Activated CD4-positive, CD25-positive, alpha-beta regulatory T cell treated with anti-CD3 and anti-CD28 coated beads, Interleukin-2, amount 50 U/mL, for 24 hours (primary cell): ENCODE measurements at places on chromosomes 16 and 17.

- ATAC-seq: peak; percentile 64
These were observed 3.3 kb upstream of the N4BP1 start for GRCh38 chr16:48613061-48613957.

DNA sequence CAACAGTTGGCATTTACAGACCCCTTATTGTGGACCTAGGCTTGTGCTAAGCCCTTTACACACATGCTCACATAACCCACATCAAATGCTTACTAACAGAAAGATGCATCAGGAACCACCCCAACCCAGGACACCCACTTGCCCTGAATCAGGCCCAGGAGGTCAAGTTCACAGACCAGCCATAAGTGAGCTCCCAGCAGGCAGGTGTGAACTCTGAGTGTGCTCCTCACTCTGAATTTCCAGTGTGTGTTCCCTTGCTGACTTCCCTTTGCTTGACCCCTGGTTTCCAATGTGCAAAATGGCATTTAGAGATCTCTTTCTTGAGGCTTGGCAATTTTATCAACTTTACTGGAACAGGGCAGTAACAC lies 87.0 kb downstream of the BMERB1 start:
- ATAC-seq: no peak

GRCh38 chr17:72234985-72235384 lies 114.2 kb downstream of the SOX9 start:
- ATAC-seq: no peak

GRCh38 chr17:65433157-65433556 lies 128.3 kb downstream of the AXIN2 start:
- ATAC-seq: no peak

DNA sequence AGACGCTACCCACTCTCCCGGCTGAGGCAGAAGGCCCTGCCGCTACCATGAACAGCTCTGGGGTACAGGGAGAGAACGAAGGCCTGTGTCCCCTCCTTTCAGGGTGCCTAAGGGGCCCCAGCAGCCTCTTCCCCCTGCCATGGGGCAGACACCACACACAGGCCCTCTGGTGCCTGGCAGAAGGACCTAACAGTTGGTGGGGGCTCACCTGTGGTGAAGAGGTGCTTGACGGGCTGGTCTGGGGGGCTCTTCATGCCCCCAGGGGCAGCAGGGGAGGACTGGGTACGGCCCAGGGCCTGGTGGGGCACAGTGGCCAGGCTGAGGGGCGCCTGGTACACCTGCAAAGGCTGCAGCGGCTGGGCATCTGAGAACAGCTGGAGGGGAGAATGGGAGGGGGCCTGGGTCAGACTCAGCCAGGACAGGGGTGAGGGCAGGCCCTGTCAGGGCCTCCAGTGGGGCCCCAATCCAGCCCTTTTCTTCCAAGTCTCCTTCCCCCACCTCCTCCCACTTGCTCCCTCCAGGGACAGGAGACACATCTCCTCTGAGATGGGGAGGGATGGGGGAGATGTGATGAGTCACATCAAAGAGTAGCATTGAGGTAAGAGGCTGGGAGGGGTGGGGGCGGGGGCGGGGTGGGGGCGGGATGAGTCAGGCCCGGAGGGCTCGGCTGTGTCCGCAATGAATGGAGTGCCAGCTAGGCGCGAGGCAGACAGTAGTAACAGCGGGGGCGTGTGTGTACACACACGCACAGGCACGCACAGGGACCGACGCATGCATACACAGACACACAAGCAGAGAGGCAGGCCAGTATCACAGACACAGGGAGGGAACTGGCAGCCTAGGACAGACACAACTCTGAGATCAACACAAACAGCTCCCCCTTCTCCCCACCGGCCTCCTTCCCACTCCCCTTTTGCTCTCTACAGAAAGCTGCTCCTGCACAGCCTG lies 16.1 kb downstream of the G6PC3 start:
- ATAC-seq: peak; percentile 98

DNA sequence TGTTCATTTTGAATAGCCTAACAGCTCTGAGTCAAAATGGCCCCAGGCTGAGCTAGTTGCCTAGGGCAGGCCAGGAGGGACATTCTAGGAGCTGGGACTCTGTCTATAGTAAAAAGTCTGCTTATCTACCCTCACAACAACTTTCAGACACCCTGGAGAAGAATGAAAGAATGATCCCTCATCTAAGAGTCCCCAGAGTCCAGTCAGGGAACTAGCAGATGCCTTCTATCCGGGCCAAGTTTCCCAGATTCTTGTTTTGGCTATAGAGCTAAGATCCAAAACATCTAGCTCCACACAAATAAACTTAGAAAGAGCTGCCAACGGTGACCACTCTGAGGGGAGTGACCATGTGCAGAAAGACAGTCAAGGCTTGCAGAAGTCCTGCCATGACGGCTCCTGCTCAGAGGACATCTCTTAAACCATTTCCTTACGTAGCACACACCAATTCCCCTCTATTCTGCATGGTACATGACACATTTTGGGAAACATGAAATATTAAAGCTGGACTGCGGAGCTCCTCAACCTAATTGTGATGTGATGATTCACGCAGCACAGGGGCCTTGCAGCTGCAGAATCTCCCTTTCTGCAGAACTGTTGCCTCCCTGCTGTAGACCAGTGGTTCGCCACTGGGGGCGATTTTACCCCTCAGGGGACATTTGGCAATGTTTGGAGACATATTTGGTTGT lies 24.2 kb downstream of the FAM20A start:
- ATAC-seq: no peak

DNA sequence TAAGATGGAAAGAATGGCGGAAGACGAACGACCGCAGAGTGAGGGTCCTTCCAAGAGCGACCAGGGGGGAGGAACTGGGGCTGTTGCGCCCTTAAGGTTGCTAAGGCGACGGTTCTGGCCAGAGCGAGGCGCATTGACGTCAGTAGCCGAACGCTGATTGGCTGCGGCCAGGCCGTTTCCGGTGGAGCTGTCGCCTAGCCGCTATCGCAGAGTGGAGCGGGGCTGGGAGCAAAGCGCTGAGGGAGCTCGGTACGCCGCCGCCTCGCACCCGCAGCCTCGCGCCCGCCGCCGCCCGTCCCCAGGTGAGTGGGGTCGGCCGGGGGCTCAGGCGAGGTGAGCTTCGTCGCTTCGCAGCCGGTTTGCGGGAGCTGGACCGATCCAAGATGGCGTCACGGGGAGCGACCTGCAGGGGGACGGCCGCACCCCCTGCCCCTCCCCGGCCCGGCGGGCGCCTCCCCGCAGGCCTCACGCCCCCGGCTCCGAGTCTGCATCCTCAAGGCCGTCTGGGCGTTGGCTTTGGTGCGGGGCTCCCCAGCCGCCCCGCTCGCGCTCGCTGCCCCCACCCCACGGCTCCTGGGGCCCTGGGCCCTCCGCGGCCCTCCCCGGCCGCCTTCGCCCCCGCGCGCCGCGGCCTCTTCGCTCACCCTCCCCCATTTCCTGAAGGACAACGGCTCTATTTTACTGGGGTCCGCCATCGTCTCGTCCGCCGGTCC lies at the start of gene PRKAR1A:
TSS of gene PRKAR1A (plus strand) at position 184 of the 713 bp plus-strand sequence. CDS start 2,970 bp downstream, outside the sequence.
- peak; percentile 92 for ATAC-seq

DNA sequence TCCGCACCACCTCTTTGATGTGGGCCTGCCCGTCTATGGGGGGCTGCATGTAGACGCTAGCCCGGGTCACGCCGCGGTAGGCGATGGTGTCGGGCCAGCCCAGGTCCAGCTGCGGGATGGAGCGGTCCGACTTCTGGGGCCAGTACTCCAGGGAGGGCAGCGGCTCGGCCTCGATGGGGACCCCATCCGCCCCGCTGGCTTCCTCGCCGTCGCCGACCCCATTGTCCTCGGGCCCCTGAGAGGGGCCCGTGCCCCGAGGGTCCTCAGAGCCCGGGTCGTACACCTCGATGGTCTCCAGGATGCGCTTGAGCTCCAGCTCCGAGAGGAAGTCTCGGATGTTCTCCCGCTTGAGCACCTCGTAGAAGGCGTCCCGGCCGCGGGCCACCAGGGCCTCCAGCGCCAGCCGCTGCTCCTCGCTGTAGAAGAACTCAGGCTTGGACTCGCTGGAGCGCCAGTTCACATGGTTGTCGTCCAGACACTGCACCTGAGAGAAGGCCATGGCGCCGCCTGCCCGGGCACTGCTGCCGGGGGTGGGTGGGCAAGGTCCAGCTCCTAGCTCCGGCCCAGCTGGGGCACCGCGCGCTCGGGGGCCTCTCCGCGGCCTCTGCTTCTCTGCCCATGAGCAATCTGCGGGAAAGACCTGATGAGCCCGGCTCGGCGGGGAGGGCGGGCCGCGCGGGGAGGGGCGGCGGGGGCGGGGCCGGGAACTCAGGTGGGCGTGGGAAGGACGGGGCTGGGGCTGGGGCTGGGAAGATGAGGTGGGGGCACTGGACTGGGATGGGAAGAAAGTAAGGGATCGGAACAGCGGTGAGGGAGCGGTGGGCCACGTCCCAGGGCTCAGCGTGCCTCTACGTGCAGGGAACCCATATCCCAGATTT lies 782 bp downstream of the FAM83G start:
- ATAC-seq: peak; percentile 30

- no peak for ATAC-seq
These were observed 1.2 kb downstream of the HSDL1 start for GRCh38 chr16:84143784-84144199.

DNA sequence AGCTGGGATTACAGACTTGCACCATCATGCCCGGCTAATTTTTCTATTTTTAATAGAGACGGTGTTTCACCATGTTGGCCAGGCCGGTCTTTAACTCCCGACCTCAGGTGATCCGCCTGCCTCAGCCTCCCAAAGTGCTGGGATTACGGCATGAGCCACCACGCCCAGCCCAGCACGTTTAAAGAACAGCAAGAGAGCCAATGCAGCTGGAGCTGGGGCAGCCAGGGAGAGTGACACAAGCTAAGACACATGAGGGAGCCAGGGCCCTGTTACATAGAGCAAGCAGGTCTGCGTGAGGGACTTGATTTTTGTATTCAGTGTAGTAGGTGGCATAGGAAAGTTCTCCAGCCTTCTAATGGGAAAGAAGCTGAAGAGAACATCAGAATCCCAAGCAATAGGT lies 21.7 kb upstream of the GOSR2 start:
- no peak for ATAC-seq

GRCh38 chr16:391885-392335 lies 5.1 kb upstream of the NME4 start:
- peak; percentile 99 for ATAC-seq

DNA sequence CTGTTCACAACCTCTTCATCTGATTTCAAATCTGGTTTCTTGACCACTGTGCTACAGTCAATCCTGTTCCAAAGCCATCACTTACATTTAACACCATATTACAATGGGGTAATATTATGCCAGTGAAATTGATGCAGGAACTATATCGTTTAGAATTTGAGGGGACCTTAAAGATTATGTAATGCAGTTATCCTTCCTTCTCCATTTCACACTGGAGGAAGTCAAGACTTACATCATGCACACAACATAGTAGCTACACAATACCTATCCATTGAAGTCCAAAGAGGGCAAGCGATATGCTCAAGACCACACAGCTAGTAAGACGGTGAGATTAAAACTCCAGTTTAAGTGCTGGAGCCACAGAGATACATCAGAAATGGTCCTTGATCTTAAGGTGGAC lies 16.8 kb downstream of the NOG start:
- no peak for ATAC-seq

DNA sequence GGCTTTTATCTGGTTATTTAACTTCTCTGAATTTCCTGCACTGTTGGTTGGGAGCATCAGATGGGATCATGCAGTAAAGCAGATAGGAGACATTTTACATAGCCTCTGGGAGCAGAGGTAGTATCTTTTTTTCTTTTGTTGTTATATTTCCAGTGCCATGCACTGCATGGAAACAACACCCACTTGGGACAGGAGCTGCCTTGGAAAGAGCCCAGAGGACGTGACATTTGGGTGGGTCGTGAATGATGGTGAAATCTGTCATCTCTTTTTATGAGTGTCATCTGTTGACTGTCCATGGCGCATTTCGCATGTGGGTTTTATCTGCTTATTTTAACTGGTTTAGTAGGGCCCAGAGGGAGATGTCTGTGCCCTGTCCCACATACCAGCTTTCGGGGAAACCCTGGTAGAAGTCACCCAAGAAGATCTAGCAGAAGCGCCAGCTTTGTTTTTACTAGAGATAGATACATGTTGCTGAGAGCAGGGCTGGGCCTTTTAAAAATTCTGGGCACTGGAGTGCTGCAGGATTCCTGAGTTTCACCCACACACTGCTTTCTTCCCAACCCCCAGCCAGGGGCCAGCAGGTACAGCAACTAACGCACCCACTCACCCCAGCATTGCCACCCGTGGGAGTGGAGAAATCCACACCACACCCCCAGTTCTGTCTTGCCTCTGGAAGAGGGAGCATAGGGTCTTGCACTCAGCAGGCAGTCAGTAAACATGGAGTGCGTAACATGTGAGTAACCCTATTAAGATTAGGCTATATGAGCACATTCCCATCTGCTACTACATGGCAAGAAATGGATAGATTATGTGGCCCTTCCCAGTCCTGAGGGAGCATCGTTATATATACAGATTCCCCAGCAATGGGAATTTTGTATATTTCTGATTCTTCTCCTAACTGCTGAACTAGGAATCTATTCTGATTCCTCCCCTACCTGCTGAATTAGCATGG lies 8.4 kb upstream of the TERF2 start:
- no peak for ATAC-seq

DNA sequence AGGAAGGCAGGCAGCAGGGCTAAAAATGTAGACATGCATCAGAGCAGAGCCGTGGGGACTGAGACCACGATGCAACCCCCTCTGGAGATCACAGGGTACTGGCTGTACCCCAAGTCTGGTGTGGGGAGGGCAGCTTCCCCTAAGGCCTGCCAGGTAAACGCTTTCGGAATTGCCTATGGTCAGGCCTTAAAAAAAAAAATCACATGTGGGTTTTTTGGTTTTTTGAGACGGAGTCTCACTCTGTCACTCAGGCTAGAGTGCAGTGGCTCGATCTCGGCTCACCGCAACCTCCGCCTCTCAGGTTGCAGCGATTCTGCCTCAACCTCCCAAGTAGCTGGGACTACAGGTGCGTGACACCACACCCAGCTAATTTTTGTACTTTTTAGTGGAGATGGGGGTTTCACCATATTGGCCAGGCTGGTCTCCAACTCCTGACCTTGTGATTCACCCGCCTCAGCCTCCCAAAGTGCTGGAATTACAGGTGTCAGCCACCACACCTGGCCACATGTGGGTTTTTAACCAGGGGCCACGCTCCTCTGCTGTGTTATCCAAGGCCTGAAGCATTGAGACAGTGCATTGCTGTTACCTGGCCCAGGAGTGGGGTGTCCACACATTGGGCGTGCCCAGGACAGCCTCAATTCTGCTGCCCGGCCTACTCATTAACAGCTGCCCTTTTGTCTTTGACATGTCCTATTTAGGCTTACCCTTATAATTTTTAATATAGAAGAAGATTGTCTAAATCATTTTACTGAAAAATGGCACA lies 50.4 kb downstream of the LITAF start:
- ATAC-seq: no peak

DNA sequence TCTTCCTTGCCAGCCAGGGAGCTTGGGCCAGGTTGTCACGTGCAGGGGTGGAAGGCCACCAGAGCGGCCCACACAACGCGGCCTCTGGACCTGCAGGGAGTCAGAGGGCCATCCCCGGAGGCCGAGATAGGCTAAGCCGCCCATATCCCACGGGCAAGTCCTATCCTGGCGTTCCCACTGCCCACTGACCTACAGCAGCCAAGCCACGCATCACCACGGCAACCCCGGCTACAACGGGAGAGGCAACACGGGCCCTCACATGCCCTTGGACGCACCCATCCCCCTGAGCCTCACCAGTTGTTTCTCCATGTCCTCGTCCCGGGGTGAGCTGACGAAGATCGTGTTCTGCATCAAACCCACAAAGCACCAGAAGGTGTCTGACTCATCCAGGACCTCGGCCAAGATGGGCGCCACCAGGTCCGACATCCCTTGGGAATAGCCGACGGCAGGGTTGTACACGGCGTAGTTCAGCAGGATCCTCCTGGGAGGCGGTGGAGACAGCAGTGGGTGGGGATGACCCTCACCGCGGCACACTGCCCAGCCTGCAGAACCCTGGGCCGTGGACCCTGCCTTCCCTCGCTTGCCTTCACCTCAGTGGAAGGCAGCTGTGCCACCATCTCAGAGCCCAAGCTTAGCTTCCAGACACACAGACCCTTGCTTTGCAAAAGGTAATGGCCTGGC lies 88.2 kb downstream of the TBC1D16 start:
- ATAC-seq: no peak
